ENCODE measurements at places on chromosomes 5 and 9.

DNA sequence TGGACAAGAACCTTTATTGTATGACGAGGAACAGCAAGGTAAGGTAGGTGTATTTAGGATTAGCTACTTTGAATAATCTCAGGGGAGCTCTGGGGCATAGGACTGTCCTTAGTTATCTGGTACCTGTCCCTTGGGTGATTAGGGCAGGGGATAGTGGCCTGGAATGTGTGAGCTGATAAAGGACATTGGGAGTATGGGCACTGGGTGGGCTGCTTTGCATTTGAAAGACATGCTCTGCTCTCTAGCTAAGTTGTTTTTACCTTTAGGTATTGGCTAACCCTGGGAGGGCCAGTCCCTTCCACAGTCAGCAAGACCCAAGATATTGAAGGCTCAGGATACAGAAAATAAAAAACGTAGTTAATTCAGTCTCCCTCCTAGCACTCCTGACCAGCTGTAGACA, 282.8 kb upstream of the C9orf72 start:
- DNase-seq = no peak

GRCh38 chr5:172672681-172673080, 31.6 kb downstream of the NEURL1B start:
- DNase-seq = no peak

GRCh38 chr5:78677777-78678668, 29.5 kb upstream of the LHFPL2 start:
- DNase-seq = peak; percentile 83

DNA sequence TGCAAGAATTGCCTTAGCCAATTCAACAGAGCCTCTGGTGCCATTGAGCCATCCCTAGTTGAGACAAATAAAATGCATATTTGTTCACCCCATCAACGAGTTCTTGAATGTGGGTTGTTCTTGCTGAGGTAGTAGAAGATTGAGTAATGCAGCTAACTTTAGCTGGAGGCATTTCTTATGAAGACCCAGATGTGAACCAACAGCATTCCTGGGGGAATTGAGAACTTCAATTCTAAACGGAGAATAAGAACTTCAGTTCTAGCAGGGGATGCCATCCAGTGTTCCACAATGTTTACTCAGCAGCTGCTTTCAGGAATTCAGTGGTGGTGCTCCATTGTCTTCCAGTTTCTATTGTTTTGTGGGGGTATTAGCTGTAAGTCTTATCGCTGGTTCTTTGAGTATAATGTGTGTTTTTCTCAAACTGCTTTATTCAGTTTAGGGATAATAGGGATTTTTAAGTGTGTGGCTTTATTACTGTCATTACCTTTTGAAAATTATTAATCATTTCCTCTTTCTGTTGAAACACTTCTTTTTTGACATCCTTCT, 1968.2 kb upstream of the NUDT12 start:
- no peak for DNase-seq

GRCh38 chr5:96654209-96654608, 8.0 kb upstream of the CAST start:
- DNase-seq = no peak

DNA sequence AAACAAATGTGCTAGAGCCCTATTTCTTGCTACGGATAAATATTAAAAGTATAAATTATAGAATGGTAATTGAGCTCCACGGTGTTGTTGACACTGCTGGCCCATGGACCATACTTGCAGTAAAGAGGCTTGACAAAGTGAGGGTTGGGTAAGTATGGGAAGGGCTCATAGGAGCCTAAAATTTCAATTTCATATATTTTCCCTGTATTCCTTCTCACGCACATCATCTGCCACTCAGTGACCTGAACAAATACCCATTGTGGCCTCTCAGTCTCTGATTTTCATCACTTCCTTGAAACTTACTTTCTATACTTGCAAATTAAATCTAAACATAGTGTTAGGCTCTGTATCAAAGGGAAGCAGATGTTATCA, 116.5 kb downstream of the PIK3R1 start:
- DNase-seq = no peak

- no peak for DNase-seq
These were observed 207.9 kb upstream of the OTULINL start for GRCh38 chr5:14373685-14374084.

- DNase-seq = no peak
These were observed 2.5 kb upstream of the NKD2 start for GRCh38 chr5:1005904-1006655.

DNA sequence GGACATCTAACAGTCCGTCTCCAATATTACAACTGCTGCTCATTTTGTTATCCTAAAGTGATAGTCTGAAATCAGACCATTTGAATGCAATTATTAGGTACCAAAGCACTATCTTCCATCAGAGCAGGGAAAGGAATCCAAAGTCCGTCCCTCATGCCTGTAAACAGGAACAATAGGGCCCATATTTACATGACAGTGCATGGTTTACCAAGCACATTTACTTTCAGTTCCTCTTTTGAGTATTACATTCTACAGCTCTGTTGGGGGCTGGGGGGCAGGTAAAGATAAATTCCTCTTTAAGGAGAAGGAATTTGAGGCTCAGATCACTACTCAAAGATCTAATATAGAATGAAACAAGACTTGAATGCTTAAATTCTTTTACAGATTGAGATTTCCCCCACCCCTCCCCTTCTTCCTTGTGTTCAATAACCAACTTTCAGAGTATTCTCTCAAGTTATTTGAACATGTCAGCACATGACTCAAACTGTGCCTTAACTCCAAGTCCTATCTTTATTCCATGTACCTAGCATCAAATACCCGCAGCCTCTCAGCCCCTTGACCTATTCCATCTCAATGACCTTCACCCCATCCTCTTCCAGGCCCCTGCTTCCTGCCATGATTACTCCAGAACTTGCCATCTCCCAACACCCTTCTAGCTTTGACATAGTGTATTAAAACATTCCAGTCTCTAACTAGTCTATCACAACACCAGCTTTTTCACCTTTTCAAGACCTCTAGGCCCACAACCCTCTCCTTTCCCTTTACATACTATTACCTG, 71.0 kb downstream of the BRINP1 start:
- no peak for DNase-seq

- no peak for DNase-seq
These were observed 237.2 kb downstream of the ARL15 start for GRCh38 chr5:54073131-54073530.

- no peak for DNase-seq
These were observed 491.9 kb downstream of the PDE4D start for GRCh38 chr5:59401637-59402036.

DNA sequence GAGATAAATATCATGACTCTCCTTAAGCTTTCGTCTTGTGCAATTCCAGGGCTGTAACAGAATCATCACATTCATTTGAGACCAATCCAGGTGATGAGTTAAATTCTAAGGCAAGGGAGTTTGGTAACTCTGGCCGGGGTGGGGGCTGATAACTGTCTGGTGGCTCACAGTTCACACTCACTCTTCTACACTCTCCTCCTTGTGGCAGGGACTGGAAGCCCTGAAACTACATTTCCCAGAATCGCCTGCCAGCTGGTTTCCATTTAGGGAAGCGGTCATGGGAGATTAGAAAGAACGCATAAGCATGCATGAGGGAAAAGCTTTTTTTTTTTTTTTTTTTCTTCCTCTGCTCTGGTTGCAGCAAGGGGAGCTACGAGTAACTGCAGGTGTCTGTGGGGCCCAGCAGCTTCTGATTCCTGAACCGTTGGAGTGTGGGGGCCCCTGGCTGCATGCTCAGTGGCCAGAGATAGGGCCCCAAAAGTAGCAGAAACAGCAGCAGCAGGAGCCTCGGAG, 154.8 kb upstream of the TBC1D2 start:
- DNase-seq = peak; percentile 84

GRCh38 chr5:177343777-177344176, 7.7 kb downstream of the LMAN2 start:
- no peak for DNase-seq

- DNase-seq = no peak
These were observed 609.5 kb upstream of the CLINT1 start for GRCh38 chr5:158468444-158468843.

GRCh38 chr5:104611135-104611767, 1048.7 kb upstream of the NUDT12 start:
- DNase-seq = no peak

DNA sequence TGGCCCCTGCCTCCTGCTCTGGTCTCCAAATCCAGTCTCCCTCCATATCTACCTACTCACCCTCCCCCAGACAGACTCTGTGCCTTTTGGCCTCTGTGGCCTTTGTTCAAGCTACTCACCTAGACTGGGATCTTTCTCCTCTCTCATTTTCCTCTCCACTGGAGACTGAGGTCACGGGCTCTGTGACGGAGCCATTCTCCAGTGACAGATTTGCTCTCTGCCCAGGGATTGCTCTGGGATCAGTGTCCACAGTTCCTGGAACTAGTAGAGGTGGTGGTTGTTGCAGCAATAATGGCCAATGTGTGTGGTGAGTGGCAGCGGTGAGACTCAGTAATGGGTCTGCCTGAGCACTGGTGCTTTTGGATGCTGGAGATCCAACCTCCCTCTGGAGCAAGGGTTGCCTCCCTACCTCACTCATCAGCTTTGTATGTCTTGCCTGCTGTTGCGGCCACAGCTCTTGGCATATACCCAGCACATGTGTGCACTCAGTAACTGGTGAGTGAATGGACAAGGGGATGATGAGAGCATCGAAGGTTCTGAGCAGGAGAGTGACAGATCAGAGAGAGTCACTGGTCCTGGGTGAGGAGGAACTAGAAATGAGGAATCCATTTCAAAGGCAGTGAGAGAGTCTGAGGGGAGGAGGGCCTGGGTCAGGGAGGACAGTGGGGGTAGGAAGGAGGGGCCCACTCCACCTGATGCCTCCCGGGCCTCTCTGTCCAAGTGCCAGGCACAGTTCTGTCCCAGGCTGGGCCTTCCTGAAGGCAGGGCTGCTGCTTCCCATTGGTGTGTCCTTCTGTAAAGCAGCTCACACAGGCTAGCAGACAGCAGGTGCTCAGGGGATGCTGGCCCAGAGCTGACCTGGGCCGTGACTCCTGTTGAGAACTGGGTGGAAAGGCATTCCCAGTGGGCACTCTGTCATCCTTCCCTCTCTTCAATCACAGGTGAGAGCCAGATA, 96.5 kb upstream of the PITX1 start:
- DNase-seq = no peak

DNA sequence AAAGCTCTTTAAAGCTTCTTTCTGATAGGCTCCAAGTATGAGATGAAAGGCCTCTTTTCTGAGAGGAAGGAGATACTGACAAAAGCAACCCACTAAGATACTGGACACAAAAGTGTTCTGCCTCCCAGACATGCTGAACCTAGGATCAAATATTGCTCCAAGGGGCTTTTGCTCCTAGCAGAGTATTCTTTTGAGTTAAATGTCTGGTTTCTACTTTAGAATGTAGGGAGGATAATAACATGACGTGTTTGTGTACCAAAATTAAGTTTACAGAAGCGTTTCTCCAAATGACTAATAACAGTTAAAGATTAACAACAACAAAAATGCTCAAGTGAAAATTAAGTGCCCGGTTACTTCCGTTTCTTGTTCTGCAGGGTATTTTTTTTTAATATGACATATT, 2293.3 kb upstream of the C9orf72 start:
- DNase-seq = no peak

GRCh38 chr5:89236900-89237299, 353.9 kb upstream of the MEF2C start:
- no peak for DNase-seq

DNA sequence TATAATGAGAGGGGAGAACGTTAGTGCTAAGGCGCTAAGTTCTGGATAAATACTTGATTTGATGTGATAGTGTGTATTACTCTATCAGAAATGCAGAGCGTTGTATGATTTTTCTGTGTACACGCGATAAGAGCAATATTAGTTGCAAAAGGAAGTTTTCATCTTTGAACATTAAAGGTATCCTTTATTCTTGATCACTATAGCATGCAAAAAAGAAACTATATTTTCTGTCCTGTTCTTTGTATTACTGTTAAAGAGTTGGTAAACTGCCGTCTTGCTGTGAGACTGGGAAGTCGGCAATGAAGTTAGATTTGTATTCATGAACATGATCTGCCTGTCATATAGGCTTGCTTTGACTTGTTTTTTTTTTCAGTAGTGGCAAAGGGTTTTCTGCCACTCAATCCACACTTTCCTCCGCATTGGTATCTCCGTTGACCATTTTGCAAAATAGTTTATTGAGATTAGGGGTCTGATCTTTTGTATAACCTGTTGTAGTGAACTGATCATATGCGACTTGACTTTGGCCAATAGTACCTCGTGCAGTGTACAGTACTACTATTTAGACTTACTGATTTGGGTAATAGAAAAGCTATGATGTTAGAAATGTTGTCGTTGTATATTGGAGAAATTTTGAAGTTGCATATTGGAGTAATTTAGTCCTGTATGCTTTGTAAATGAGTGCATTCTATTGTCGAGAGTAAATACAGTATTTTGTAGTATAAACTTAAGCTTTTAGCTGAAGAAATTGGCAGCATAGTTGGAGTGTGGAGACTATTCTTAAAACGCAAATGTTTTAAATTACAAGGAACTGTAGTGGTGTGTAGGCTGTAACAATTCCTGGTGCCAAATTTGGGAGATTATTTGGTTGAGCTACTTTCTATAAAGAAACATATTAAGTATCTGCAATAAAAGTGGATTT, 1.7 kb downstream of the DENND4C start:
- peak; percentile 19 for DNase-seq

DNA sequence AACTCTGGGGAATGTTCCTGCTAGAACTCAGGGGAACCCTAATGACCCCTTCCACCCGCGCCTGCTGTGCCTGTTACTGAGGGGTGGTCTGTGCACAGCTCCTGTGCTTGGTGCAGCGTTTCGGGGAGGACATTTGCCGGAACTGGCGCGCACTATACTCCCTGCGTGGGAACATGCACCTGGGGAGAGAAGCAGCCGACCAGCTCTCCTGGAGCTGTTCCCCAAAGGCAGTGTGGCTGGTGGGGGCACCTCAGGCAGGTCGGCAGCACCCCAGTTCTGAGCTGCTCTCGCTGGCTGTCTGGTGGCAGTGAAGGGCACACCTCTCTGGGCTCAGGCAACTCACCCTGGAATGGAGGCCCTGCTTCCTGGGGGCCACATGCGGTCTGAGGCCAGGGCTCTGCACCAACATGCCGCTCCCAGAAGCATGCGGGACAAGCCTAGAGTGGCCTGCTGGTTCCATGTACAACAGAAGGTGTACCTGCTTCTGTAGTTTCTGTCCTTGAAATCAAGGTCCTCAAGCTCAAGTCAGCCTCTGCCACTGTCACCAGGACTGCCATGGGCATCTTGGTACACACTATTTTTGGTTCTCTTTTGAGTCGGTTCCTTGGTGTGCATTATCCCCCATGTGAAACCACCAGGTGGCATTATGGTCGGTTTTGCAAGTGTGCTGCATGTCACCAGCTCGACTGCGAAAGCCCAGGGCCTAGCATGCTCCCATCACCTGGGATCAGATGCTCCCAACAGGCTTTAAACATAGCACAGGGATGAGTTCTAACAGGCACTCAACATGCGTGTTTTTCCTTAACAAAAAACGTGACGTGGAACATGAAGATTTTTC, 7.8 kb upstream of the MRNIP start:
- DNase-seq = no peak

- DNase-seq = no peak
These were observed 4.0 kb downstream of the CMBL start for GRCh38 chr5:10303699-10304170.

GRCh38 chr9:125911861-125912644, 164.9 kb downstream of the PBX3 start:
- DNase-seq = no peak

- DNase-seq = no peak
These were observed 161.1 kb upstream of the TBCA start for GRCh38 chr5:77937015-77937908.

- no peak for DNase-seq
These were observed 25.6 kb upstream of the RNF180 start for GRCh38 chr5:64140018-64140417.

GRCh38 chr9:77707383-77708063, 59.4 kb upstream of the GNA14 start:
- peak; percentile 92 for DNase-seq

All from AG09319 (cell line).